ENCODE measurements at places on chromosomes 3 and 15.
A peak's percentile ranks its signal among the peaks of the same experiment; 100 is the strongest.

- DNase-seq, result no peak
Observed at GRCh38 chr3:171283183-171283847, 176.9 kb downstream of the TNIK start.

- DNase-seq, result no peak
Observed at GRCh38 chr3:170352936-170353335, 4.6 kb upstream of the SKIL start.

DNA sequence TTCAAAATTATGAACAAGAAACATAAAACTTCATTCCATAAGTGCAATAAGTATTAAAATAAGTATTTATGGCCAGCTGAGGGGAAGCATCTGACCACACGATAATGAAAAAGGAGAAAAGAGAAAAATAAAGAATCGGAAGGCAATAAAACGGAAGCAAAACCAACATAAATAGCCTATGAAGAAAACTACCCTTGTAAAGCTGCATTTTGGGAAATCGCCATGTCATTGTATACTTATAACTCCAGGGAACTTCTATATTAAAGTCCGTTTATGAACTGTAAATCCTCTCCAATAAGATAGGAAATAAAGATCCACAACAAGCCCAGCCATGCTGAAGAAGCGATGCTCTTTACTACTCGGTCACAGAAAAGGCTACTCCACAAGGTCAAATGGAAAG is 47.7 kb downstream of the MORC1 start:
- DNase-seq, result no peak

- no peak for DNase-seq
Observed at GRCh38 chr15:68749793-68750192, 70.9 kb downstream of the ANP32A start.

DNA sequence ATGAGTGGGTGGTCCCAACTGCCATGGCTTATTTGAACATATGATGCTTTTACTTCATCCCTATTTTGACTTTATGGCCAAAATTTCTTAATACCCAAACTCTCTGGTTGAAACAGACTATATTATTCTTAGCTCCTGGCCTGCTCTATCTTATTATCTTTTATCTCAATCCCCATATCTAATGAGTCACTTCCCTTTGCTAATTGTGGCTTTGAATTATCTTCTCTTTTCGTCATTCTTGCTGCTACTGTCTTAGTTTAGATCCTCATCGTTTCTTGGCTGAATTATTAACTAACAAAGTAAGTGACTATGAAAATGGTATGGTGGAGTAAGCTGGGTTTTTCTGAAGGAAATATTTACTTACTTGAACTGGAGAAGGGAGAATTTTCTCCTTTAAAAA is 28.2 kb upstream of the DNAJC19 start:
- no peak for DNase-seq

- DNase-seq, result peak; percentile 41
Observed at GRCh38 chr3:187678726-187679268, 8.6 kb upstream of the SST start.

- DNase-seq, result no peak
Observed at GRCh38 chr3:55654123-55654760, 167.1 kb upstream of the WNT5A start.

GRCh38 chr3:195869413-195870001 is 38.8 kb downstream of the TNK2 start:
- DNase-seq, result no peak

DNA sequence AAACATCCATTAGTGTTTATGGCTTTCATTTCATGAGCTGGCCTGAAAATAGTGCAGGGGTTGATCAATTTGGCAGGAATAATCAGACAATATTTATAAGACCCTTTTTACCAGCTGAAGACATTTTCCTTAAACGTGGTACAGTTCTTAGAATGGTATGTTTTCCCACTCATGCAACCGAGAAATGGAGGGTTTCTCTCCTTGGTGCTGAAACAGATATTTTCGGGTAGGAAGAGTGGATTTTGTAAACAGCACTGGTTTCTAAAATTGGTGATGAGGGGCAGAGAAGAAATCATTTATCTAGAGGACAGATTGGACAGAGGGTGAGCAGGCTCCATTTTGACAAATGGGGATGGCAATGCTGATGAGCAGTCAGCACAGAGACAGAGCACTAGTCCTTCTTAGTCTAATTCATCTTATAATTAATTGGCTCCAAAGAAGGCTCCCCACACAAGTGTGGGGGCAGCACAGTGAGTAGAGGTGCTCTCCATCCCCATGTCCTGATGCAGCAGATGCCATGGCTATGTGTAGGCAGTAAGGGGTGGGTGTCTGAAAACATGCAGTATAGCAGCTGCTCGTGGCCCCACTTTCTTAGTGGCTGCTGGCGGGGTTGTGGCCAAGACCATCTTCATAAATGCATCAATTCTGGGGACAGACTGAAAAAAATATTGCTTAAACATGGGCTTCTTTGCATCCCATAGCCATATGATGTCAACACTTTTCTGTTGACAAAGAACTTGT is 18.1 kb upstream of the SLC7A14 start:
- no peak for DNase-seq

GRCh38 chr3:62378311-62378789 is 5.0 kb upstream of the FEZF2 start:
- no peak for DNase-seq

GRCh38 chr3:14124223-14124614 is 451 bp downstream of the CHCHD4 start:
- peak; percentile 22 for DNase-seq

GRCh38 chr15:63169788-63170187 is 12.5 kb upstream of the RPS27L start:
- DNase-seq, result no peak

DNA sequence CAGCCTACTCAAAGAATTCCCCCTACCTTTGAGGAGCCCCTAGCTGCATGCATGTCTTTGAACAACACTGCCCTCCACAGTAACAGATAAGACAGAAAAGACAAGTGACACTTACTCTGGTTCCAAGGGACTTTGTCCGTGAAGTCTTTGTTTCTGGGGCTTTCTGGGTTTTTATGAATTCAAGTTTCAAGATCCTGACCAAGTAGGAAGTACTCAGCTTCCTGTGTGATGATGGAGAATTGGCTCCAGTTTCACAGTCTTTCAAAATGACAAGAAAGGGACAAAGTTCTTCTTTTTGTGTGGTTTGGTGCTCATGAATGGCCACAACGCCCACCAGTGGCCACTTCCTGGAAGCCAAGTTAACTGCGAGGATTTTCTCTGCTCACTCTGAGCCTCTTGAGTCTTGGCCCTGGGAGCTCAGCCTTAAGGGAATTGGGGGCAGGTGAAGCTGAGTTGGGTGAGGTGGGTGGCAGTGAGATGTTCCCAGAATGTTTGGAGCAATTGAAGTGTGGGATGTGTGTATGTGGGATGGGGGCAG is at the start of gene CCR1:
TSS of gene CCR1 (minus strand) at position 147 of the 538 bp plus-strand sequence. CDS start 4,000 bp downstream, outside the sequence.
- DNase-seq, result no peak

DNA sequence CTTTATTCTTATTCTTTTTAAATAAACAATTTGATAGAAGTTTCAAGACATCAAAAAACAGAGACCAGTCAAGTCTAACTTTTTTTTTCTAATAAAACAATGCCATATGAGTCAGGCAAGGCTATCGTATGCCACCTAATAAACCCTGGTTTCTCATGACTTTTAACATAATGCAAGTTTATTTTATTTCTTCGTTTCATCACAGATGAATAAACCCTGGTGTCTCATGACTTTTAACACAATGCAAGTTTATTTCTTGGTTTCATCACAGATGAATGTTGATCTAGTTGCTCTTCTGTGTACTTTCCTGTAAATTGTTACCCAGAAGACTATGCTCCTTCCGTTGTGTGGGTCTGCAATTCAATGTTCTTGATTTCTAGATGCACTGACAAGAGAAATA is 905.4 kb downstream of the ROBO2 start:
- no peak for DNase-seq

GRCh38 chr3:50457988-50458387 is 45.4 kb downstream of the CACNA2D2 start:
- DNase-seq, result no peak

DNA sequence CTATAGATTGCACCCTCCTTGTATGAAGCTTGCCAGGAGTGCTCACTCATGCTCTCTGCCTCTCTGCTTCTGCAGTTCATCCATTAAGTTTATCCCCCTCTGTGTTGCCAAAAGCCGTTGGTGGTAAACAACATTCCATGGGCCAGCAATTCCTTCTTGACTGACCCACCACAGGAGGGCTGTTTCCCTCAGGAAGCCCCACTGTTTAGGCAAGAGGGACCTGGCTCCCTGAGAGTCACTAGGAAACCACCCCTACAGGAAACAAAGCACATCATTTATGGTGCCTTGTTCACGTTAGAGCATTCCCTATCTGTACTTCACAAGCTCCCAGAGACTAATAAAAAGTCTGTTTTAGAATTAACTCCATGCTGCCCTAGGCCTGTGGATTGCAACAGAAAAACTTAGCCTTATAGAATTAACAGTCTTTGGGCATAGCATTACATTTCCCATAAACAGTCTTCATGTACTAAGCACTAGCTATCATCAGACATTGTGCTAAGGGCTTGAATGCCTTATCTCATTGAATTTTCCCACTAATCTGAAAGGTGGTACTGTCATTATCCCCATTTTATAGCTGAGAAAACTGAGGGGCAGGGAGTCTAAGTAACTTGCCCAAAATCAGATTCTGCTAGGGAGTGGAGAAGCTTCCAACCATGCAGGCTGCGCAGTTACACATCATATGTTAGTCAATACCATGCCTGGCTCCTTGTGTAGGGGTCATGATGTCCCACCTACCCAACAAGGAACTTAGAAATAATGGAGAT is 149.9 kb downstream of the SHQ1 start:
- no peak for DNase-seq

- DNase-seq, result peak; percentile 59
Observed at GRCh38 chr15:67083135-67083762, 17.8 kb downstream of the SMAD3 start.

DNA sequence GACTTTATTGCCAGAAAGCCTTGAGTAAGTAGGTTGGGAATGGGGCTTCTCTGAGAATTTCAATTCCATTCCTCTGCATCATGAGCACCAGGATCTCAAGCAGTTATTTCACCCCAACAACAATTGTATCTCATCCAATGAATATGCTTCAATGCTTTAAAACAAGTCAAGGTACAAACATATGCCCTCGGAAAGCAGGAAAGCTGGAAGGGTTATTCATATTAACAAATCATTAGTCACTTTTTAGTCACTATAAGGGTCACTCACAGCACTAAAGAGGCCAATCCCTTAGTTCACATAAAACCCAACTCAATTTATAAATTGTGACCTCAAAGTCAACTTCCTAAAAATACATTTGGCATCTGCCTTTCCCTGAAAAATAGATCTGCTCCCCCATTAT is 16.2 kb downstream of the MB21D2 start:
- DNase-seq, result no peak

GRCh38 chr15:40255033-40255432 is 16.2 kb downstream of the PAK6 start:
- DNase-seq, result no peak

- no peak for DNase-seq
Observed at GRCh38 chr3:130258532-130258952, 86.9 kb upstream of the COL6A5 start.

DNA sequence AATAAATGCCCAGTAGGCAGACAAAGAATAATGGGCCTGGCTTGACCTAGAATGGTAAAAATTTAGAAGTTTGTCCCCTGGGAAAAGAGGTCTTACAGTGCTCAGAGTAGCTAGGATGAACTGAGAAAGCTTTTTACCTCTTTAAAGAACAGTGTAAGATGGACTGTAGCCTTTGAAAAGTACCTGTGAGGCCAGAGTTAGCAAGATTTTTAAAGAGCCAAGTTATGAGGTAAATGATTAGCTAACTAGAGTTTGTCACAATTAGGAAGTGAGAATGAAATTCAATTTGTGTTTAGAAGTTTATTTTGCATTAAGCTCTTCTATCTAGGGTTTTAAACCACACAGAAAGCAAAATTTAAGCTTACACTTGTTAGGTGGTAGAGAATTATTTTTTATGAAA is 480.9 kb downstream of the ZIC1 start:
- DNase-seq, result no peak

- no peak for DNase-seq
Observed at GRCh38 chr15:25181293-25182097, 226.7 kb downstream of the SNRPN start.

GRCh38 chr3:10961921-10962320 is 30.6 kb upstream of the SLC6A1 start:
- no peak for DNase-seq

GRCh38 chr3:72289692-72290071 is 504.7 kb upstream of the PROK2 start:
- DNase-seq, result no peak

DNA sequence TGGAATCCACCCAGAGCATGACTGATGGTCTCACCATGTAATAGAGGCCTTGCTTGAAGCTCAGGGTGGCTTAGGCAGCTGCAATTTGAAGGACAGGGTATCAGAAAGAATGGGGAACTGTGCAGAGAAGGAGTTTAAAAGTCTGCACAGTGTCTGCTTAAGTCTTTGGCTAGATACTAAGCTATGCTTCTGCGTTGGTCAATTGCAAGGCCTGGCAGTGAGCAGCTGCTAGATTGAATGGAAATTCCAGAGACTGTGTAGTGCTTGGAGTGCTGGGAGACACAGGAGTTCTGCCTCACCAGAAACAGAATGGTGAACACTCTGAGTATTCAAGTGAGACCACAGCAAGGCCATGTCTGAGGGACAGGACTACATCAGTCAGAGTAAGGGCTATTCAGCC is 17.3 kb upstream of the ATP10A start:
- DNase-seq, result no peak

DNA sequence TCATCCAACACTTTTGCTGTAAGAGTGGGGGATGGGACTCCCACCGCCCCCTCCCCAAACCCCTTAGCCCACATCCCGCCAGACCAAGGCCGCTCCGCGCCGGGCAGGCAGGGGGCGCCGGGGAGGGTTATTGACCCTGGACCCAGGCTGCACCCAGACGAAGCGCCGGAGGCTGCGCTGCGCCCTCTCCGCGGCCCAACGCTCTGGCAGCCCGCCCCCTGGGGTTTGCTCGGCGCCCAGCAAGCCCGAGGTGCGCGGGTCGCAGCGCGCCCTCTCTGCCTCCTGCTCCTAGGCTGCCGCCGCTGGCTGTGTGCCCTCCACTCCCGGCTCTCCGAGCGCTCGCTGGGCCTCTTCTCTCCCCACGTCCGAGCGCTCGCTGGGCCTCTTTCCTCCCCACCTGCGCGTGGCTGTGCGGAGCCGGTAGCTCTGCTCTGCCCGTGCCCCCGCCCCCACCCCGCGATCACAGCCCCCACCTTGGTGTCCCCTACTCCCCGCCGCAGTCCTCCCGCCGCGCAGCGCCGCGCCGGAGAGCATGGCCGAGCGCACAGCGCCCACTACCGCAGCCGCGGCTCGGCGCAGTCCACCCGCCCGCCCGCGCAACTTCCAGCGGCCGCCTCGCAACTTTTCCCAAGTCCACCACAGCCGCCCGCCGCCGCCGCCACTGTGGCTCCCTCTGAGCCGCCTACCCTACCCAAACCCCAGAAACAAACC is 1.2 kb downstream of the MECOM start:
- peak; percentile 50 for DNase-seq

- DNase-seq, result no peak
Observed at GRCh38 chr15:80831192-80831591, 52.0 kb downstream of the CEMIP start.

- no peak for DNase-seq
Observed at GRCh38 chr3:155984791-155985417, 114.5 kb downstream of the GMPS start.

GRCh38 chr15:23869396-23869795 is 182.3 kb upstream of the NDN start:
- DNase-seq, result no peak
